Stimulated activated CD4-positive, alpha-beta T cell treated with anti-CD3 and anti-CD28 coated beads, Interleukin-1b, Interleukin-23, amount 100 ng/mL, for 48 hours (primary cell): ENCODE measurements at places on chromosomes 12 and 14.

GRCh38 chr14:30417999-30418398 lies 141.0 kb upstream of the G2E3 start:
- DNase-seq, result no peak

- DNase-seq, result no peak
These were observed 93.7 kb downstream of the KCNMB4 start for GRCh38 chr12:70459786-70460185.

DNA sequence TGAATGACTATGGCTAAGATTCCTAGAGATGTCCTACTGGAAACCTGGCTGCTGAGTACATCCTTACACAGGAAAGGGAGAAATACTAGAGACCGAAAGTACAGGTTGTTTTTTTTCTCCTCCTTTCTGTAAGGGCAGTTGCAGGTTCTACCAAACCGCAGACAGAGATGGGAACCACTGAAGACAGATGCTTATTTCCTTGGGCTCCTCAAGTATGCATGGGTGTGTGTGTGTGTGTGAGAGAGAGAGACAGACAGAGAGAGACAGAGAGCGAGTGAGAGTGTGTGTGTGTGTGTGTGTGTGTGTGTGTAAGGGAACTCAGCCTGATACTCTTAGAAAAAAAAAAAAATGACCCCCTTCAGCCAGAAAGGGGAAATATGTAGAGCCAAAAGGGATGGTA lies 42.5 kb downstream of the MAP4K5 start:
- DNase-seq, result no peak

GRCh38 chr14:77204459-77204771 lies 22.8 kb downstream of the TMEM63C start:
- no peak for DNase-seq

DNA sequence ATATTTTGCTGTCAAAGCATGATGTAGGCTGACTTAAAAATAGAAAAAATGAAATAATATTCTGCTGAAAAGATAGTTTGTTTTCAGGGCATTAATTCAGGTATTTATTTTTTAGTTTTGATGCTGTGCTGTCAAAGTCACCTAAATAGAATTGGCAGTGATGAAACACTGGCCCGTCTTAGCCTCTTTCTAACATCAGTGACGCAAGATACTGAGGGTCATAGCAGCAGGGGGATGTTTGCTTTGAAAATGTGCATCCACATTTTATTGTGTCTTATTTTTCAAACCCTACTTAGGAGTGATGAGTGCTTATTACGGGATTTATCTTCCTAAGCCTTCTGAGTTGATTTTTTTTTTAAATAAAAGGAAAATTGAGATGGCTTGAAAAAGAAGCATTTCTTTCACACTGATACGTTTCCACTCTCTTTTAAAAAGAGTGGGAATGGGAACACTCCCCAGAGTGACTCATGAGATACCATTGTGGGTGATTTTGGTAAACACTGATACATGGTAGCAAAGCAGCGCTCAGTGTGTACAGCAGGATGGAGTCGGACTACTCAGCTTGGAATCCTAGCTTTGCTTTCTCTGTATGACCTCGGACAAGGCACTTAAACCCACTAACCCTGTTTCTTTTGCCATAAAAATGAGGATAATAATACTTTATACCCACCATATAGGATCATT lies 290.8 kb downstream of the ERC1 start:
- DNase-seq, result no peak

- DNase-seq, result no peak
These were observed 25.6 kb upstream of the ARID4A start for GRCh38 chr14:58272588-58273372.

DNA sequence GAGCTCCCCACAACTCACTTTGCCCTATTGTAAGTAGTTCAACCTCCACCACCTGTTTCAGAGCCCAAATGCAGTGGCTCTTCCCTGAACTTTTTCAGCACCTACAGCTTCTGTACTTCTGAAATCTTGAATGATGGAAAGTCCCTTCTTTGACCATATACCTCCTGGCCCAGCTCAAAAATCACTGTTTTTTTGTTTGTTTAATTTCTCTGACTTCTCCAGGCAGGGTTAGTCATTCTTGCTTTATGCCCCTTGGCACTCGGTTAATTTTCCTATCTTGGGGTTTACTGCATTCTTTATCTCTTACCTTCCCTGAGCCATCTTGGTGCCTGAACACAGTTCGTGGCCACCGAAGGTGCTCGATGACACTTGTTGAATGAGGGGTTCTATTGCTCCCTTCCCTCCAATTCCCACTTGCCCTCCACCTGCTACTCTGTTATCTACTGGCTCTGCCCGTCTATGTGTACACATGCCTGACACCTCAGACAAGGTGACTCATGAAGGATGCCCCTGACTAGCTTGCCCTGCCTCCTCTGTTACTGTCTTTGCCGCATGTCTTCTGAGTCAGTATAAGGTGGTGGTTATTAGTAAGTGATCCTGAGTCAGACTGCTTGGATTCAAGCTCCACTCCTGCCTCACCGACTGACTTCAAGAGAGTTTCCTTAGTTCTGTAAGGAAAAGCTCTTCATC lies 4.4 kb downstream of the AMHR2 start:
- peak; percentile 78 for DNase-seq

GRCh38 chr14:65926504-65926903 lies 514.0 kb downstream of the FUT8 start:
- no peak for DNase-seq

- DNase-seq, result no peak
These were observed 326.6 kb upstream of the PRICKLE1 start for GRCh38 chr12:42916143-42916542.
